ENCODE measurements at places on chromosomes 4 and X.
A peak's percentile ranks its signal among the peaks of the same experiment; 100 is the strongest.

GRCh38 chr4:38091636-38092035, 131.4 kb downstream of the PTTG2 start:
- DNase-seq, result peak; percentile 35

GRCh38 chr4:111678908-111679307, 466.3 kb upstream of the FAM241A start:
- DNase-seq, result no peak

DNA sequence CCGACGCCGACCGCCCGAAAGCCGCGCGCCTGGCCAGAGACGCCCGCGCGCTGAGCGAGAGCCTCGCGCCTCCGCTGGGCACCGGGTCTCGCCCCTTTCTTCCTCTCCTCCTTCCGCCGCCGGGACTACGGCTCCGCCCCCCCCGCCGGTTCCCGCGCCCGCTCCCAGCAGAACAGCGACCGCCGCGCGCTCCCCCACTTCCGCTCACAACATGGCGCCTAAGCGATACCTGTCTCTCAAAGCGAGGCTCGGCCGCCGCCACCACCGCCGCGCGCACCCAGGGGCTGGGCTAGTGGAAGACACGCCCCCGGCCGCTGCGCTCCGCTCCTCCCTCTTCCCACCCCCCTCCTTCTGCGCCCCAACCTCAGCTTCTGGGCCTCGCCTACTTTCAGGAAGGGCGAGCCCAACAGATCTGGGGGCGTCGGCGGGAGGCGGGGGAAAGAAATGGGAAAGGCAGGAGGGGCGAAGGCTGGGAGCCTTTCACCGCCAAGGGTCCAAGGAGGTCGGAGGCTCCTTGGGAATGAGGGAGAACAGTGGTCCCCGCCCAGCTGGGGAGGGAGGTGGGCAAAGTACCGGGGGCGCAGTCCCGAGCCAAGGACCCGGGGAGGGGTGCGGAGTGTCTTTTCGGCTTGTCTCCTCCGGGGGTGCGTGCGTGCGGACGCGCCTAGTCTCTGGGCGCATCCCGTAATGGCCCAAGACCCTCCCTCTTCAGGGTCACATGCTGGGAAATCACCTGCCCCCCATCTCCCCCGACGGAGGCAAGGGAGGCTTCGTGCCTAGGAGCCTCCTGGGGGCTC, at the start of gene RPS6KA3:
TSS of gene RPS6KA3 (minus strand) at position 100 of the 797 bp plus-strand sequence. CDS start 277 bp downstream, outside the sequence.
- DNase-seq, result peak; percentile 86

DNA sequence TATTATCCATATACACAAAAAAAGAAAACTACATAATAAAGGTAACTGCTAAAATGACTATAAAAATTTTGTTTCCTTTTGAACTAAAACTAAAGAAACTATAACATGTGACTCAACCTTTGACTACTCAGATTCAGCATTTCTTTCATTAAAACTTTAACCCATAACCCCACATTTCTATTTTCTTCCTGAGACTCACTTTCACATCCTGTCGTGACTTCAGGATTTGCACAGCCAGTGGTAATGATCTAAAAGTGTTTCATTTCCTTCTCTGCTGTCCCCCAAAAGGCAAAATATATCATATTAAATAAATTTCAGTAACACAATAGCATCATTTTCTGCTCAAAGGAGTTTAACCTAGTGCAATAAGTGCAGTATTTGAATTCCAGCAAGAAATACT, 1022.4 kb upstream of the DIAPH2 start:
- no peak for DNase-seq

GRCh38 chr4:31160146-31160545, 440.0 kb downstream of the PCDH7 start:
- DNase-seq, result no peak

DNA sequence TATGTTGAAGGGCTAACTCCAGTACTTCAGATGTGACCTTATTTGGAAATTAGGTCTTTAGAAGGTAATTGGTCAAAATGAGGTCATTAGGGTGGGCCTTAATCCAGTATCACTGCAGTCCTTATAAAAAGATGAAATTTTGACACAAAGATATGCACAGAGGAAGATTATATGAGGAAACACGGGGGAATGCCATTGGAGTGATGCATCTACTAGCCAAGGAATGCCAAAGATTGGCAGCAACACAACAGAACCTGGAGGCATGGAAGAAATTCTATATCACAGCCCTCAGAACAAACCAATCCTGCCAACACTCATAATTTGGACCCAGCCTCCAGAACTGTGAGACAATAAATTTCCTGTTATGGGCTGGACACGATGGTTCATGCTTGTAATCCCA, 17.6 kb downstream of the TRIM61 start:
- DNase-seq, result peak; percentile 55

DNA sequence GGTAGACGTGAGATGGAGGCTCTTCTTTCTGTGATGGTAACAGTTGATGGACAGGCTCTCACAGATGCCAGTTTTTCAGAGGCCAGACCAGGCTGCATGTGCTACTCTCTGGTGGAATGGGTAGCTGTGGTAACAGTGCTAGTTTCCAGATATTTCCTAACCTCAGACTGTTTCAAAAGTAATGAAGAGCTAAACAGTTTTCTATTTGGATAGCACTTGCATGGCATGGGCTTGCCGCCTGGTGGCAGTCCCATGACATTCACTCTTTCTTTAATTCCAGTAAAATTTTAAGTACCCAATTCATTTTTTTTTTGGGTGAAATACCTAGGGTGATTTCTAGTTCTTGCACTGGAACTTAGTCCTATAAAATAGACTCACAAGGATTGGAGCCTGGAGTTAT, 220.2 kb upstream of the MAD2L1 start:
- DNase-seq, result peak; percentile 5

DNA sequence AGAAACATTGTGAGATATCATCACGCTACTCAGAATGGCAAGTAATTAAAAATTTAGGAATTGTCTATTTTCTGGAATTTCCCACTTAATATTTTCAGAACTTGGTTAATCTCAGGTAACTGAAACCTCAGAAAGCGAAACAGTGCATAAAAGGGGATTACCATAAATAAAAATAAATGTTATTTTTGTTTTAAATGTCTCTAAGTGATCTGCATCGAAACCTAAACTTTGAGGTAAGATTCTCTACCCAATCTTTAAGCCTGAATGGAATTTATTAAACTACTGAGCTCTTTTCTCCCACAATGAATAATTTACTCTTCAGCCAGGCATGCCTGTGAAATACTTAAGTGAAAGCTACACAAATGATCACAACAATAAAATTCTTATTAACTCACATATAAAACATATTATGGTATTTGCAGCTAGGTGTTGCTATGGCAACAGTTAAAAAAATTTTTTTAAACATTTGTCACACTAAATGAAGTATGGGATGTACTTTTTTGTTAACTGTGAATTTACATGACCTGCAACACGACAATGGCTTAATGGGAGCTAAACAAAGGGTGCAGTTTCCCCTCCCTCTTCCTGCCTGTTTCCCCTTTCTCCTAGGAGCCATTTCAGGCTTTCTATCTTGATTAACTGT, 220.2 kb upstream of the PRPS2 start:
- DNase-seq, result no peak

- DNase-seq, result peak; percentile 81
Observed at GRCh38 chrX:53686151-53686885, at the start of gene HUWE1. Gene HUWE1, minus strand, starts transcription at chrX:53686719. Its CDS starts 32,612 bp downstream, at chrX:53654107.

DNA sequence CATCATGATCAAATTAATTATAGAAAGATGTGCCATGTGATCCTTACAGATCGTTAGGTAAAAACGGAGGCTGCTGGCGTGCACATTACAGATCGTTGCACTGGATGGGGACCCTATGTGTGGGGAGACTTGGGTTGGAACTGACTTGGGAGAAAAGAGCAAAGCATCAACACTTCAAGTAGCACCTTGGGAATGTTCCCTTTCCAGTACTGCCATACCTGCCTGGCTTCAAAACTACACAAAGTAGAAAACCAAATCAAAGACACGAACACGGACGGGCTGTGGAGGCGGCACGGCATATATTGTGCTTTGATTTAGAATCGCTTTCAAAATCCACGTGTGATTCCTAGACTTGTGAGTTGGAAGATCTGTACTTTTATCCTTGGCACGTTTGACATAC, 898 bp downstream of the CMC4 start:
- DNase-seq, result peak; percentile 24

DNA sequence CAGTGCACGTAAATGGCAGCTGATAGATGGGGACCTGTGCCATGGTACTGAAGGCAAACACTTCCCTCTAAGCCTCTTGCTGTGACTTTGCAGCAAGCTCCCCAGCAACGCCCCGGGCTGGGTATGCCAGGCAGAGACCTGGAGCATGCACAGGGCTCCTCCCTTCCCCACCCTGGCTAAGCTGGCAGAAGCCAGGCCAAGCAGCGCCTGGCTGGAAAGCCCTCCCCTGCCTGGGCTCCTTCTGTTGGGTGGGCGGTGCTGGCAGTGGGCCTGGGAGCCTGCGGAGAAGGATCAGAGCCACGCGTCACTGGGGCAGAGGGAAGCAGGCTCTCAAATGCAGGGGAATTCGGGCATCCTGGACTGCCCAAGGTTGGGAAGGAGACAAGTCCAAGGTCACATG, 3.6 kb downstream of the ATP2B3 start:
- DNase-seq, result peak; percentile 71

DNA sequence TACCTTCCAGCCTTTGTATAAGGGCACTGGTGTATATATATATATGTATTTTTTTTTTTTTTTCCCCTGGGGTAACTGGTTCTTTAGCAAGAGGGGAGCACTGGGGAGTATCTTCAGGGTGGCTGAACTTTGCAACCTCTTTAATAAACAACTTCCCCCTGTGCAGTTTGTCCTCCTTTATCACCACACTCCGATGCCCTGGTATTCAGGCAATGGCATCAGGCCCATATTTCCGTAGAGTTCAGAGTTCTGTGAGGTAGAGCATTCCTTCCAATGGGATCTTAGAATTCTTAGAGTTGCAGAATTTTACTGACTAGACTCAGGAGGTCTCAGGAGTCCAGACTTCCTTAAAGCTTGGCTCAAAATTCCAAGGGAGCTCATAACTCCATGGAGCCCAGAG, 24.6 kb downstream of the NYX start:
- no peak for DNase-seq

- DNase-seq, result no peak
Observed at GRCh38 chr4:7218686-7219085, 26.3 kb downstream of the SORCS2 start.

- DNase-seq, result peak; percentile 57
Observed at GRCh38 chr4:111631215-111631999, 513.8 kb upstream of the FAM241A start.

DNA sequence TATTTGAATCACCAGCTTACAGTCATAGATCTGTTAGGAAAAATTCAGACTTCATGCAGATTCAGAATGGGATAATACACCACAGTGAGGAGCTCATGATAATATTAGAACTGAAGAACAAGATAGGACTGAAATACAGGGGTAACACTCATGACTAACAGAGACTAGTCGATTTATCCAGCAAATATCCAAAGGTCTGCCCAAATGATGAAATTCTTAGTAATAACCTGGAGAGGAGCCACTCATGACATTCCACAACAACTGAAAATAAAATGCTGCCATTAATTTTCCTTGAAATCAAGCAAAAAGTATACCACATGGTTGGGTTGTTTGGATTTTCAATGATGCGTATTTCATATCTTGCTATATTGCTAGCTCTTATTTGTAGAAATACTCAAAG, 903.7 kb upstream of the ADGRL3 start:
- DNase-seq, result no peak

DNA sequence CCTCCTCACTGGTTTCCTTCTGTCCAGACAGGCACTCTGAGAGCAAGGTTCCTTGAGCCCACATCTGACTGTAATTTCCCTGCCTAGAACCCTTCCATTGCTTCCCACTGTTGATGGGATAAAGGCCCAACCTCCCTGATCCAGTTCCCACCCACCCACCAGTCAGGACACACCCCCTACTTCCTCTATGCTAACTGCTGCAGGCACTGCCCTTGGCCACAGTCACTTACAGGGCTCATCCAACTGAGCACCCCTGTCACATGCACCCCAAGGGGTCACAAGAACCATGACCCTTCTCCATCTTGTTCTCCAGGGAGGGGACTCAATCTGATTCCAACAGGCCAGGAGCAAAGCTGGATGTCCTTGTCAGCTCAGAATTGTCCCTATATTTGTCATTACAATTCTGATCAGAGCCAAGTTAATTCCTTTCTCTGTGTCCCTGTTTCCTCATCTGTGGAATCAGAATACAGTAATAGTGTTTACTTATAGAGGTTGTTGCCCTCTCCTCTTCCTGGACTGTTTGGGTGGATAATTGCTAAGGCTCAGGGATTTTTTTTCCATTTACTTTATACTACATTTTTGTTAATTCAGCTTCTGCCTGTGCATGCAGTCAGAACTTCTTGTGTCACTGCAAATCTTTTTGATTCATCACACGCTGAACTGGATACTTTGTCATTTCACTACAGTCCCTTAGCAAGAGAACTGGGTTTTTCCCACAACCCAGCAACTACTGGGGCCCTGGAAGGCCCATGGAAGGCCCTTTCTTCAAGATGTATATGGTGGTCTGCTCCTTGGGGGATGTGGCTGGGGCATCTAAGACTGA, 105.6 kb upstream of the MAMLD1 start:
- no peak for DNase-seq

- no peak for DNase-seq
Observed at GRCh38 chrX:77786365-77786680, 307 bp upstream of the ATRX start.

GRCh38 chrX:69386681-69387080, 117.4 kb upstream of the NALF2 start:
- DNase-seq, result no peak

DNA sequence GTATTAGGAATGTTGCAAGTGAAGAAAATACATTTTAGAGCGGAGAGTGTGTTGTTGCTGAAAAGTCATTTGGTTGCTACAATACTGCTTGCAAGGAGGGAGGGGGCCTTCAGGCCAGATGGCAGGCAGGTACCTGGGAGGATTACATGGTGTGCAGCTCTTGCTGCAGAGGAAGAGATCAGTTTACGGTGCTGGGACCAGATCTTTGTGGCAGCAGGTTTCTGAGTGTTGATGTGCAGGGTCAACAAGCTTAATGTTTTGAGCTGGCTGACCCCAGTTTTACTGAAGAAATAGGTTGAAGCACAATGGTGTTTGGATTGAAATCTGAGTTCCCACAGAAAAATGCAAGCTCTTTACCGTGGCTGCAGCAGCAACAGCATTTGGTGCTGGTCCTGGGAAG, 96.4 kb upstream of the DDIT4L start:
- DNase-seq, result no peak

DNA sequence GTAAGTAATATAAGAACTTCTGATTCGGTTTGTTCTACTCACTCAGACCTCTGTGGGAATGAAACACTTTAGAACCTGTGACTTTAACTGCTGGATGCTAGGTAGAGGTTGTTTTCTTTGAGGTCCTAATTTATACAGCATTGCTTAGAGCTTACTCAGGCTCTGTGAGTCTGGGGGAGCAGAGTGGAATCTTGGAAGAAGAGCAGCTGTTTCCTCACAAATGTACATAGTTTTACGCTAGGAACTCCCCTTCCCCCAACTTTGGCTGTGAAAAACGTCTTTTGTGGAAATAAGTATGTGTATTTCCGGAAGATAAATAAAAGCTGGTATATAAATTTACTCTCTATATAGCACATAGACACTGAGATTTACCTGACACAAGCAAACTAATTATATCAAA, 141.4 kb downstream of the NAA11 start:
- no peak for DNase-seq

GRCh38 chrX:72461766-72462165, 110.9 kb downstream of the HDAC8 start:
- DNase-seq, result no peak

Measured in GM23248 (cell line).